ENCODE measurements at places on chromosomes 7 and 10.

GRCh38 chr7:102898532-102898859 is 14.3 kb upstream of the LRRC17 start:
- no peaks in the 10 kb centered on the region for H3K27me3 ChIP-seq
- no peak overlapping the region for H3K27ac ChIP-seq
- peaks cover 36% of the 10 kb centered on the region for H3K4me1 ChIP-seq
- DNase-seq = no peak
- no peak overlapping the region for H3K4me3 ChIP-seq

DNA sequence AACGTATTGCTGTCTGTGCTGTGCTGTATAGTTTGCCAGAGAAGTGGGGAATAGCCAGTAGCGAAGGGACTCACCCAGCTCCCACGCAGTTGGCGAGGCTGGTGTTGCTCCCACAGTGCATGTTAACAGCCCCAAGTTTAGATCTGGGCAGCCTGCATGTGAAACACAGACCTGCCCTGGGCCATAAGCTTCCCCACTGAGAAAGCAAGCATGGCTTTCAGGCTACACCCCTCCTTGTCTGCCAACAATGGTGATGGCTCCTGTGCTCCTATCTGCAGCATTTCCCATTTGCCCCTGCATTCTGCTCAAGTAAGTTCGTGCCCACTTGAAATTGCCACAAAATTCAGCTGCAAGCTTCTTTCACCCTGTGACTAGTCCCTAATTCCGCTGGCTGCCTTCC is 57.5 kb downstream of the IPMK start:
- H3K27ac ChIP-seq = no peak overlapping the region
- H3K4me1 ChIP-seq = no peaks in the 10 kb centered on the region
- H3K36me3 ChIP-seq = peaks cover 4% of the 10 kb centered on the region
- no peak for DNase-seq

DNA sequence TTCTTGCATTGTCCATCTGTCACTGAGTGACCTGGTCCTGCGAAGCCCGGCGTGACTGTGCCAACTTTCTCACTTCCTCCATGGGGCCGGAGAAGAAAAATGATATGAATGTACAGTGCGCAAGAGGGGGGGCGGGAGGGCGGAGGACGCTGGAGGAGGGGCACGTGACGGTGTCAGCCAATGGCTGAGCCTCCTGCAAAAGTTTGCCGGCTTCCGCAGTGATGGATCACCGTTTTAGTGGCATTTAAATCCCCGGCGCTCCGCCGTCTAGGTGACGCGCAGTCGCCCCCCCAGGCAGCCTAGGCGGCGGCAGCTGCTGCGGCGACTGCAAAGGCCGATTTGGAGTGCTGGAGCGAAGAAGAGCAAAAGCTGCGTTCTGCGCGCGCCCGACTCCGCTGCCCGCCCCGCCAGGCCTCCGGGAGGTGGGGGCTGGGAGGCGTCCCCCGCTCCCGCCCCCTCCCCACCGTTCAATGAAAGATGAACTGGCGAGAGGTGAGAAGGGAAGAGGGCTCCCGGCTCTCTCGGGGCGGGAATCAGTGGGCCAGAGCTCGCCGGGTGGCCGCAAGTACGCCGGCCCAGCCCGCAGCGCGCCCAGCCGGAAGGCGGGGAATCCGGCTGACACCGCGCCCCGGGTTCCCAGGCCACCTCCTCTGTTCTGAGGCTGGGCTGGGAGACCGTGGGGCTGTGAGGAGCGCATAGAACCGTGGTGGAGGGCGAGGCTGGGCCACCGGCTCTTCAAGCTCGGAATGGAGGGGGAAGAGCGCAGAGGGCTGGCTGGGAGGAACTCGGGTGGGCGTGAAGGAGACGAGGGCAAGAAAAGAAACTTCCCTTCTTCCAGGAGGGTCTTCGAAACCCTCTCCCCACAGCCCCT is at the start of gene HOXA1:
HOXA1 (minus strand) TSS at position 104 of the 871 bp plus-strand sequence; CDS start at position 16, 88 bp downstream.
- H3K27me3 ChIP-seq = peaks cover 100% of the 10 kb centered on the region
- H3K27ac ChIP-seq = peak within 1 kb of the TSS; percentile 87

GRCh38 chr10:118543714-118544400 is 51.6 kb downstream of the PRLHR start:
- no peaks in the 10 kb centered on the region for H3K4me1 ChIP-seq
- H3K4me3 ChIP-seq = no peak overlapping the region
- H3K27ac ChIP-seq = no peak overlapping the region
- no peaks in the 10 kb centered on the region for H3K36me3 ChIP-seq

- no peaks in the 10 kb centered on the region for H3K4me1 ChIP-seq
- no peak overlapping the region for H3K27ac ChIP-seq
- H3K27me3 ChIP-seq = no peaks in the 10 kb centered on the region
- H3K4me3 ChIP-seq = no peak overlapping the region
Measured at GRCh38 chr7:109997837-109998236, 1093.1 kb upstream of the LRRN3 start.

DNA sequence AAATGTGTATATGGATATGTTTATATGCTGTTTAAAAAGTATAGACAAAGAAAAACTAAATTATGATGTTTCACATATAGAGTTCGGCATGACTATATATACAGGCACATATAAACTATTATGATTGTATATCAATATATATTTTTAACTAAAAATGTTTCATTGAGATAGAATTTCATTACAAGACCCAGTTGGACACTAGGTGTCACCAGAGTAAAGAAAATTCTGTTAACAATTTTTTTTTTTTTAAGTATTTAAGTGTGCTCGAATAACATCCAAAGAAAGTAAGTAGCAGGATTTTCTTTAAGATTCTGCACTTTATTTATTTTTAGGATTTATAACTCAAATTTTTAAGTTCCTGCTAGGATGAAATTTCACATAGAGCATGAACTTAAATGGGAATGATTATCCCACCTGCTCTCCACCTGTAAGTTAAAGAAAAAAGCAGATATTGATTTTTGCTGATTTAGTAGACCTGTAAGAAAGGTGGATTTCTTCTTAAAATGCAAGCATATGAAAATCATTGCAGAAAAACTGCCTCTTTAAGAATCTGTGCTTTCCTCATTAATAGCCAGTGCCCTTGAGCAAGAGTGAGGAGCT is 961.5 kb downstream of the PCDH15 start:
- H3K27ac ChIP-seq = no peak overlapping the region
- no peaks in the 10 kb centered on the region for H3K4me1 ChIP-seq
- DNase-seq = no peak
- H3K36me3 ChIP-seq = no peaks in the 10 kb centered on the region
- no peaks in the 10 kb centered on the region for H3K27me3 ChIP-seq

- H3K4me3 ChIP-seq = no peak overlapping the region
- H3K4me1 ChIP-seq = no peaks in the 10 kb centered on the region
- H3K27me3 ChIP-seq = no peaks in the 10 kb centered on the region
- peaks cover 100% of the 10 kb centered on the region for H3K36me3 ChIP-seq
- no peak overlapping the region for H3K27ac ChIP-seq
- no peak for DNase-seq
Measured at GRCh38 chr10:3148041-3148440, 24.5 kb downstream of the PITRM1 start.

GRCh38 chr10:107502229-107502985 is 337.9 kb upstream of the SORCS1 start:
- no peaks in the 10 kb centered on the region for H3K36me3 ChIP-seq
- H3K4me1 ChIP-seq = no peaks in the 10 kb centered on the region
- H3K4me3 ChIP-seq = no peak overlapping the region
- H3K27me3 ChIP-seq = no peaks in the 10 kb centered on the region

DNA sequence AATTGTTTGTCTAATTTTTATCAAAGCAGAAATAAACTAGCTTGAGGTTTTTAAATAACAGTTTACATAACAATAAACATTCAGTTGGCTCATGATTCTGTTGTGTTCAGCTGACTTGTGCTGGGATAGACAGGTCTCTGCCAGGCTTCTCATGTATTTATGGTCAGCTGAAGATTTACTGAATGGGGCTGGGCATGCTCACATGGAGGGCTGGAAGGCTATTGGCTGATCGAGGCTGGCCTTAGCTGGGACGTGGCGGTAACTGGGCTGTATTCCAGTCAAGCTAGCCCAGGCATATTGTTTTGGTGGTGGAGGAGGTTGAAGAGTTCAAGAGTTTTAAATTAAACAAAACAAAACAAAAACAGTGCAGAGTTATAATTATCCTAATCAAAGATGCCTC is 251.0 kb upstream of the MTPN start:
- H3K4me1 ChIP-seq = no peaks in the 10 kb centered on the region
- no peak for DNase-seq
- H3K4me3 ChIP-seq = no peak overlapping the region
- no peak overlapping the region for H3K27ac ChIP-seq

- no peak overlapping the region for H3K27ac ChIP-seq
- no peak for DNase-seq
- H3K4me3 ChIP-seq = no peak overlapping the region
Measured at GRCh38 chr7:29309041-29309854, 114.7 kb downstream of the CHN2 start.

All from heart left ventricle (tissue), 16 donors.